Stimulated activated CD4-positive, alpha-beta T cell treated with anti-CD3 and anti-CD28 coated beads, TNF-alpha, amount 100 ng/mL, for 24 hours (primary cell): ENCODE measurements at places on chromosomes 12 and 14.

GRCh38 chr12:100842156-100842555 lies 47.6 kb downstream of the ANO4 start:
- no peak for DNase-seq

DNA sequence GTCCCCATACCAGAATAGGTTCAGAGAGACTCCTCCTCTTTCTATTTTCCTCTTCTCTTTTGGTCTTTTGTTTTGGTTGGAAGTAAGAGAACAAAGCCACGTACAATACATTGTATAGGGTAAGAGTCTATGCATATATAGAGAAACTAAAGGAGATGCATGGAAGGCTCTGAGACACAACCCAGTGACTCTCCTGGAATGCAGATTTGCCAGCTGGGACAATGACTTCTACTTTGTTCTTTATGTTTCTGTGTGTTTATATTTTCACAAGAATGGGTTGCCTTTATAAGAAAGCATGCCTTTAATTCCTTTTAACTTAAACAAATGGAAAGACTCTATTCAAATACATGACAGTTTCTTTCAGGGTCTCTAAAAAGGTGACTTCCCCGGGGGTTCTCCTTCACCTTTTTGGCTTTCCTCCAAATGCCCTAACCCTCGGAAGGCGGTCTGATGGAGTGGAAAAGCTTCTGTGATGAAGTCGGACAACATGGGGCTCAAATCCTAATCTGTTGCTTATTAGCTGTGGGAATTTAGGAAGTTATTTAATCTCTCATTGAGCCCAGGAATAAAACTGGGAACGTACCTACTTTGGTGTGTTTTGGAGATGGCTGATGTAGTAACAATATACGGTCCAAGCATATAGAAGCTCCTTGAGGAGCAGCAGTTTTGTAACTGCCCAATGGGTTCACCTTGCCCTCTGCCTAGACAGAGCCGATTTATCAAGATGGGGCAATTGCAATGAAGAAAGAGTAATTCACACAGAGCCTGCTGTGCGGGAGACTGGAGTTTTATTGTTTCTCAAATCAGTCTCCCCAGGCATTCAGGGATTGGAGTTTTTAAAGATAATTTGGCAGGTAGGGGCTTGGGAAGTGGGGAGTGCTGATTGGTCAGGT lies 9.1 kb upstream of the SERPINA1 start:
- DNase-seq = no peak

DNA sequence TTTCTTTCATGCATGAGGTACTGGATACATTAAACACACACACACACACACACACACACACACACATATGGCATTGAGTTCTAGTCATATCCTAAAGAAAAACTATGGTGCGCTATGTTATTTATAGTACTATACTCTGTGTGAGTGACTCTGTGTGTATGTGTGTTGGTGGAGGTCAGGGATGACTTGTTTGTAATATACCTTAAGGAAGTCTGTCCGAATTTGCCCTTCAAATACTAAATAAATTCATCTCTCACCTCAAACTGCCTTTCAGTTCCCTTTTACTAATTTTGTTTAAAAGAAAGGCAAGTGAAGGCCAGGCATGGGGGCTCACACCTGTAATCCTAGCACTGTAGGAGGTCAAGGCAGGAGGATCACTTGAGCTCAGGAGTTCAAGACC lies 2.1 kb upstream of the AKAP5 start:
- DNase-seq = no peak

- DNase-seq = no peak
Observed at GRCh38 chr14:48747561-48748089, 838.6 kb downstream of the RPS29 start.

DNA sequence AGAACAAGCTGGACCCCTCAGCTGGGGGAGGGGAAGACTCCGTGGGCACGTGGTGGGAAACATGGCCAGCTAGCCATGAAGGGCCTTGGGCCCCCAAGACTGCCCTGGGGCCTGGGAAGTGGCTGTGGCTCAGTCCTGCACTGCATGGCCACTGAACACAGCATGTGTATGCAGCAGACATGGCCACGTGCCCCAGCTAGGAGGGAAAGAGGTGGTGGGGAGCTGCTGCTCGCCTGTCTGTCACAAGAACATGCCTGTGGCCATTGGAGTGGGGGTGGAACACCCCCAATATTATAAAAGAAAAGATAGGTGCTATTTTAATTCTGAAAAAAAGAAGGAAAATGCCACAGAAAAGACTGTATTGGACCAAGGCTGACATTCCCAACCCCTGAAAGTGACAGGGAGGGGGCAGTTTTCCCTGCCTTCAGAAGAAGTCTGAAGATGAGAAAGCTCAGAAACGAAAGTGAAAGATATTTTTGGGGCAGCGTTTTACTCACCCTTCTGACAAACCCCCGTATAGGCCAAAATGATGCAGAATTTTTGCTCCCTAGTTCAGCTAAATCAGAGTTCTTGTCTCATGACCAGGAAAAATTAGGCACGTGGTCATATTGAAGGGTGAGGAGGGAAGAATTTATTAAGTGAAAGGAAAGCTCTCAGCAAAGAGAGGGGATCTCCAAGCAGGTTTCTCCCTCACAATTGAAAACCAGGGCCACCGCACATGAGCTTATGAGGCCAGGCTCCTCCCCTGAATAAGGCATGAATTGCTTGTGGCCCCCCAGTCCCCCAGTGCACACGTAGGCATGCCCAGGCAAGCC lies 35.2 kb upstream of the PCNX1 start:
- no peak for DNase-seq

GRCh38 chr12:123367511-123367910 lies 2.9 kb upstream of the SBNO1 start:
- DNase-seq = no peak

DNA sequence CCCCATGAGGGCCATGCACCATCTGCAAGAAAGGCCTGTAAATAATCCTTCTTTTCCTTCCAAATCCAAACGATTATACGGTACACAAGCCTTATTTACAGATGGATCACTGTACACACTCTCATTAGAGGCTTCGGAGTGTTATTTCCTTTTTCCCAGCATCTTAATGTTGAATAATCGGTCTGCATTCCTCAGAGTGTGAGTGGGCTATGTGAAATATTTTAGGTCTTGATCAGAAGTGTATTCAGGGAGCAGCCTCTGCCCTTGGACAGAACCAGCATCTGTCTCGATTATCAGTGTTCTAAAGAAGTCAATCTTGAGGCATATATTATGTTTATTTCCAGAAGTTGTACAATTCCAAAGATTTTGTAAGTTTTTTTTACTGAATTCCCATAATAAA lies 340.6 kb downstream of the SEC23A start:
- DNase-seq = no peak

DNA sequence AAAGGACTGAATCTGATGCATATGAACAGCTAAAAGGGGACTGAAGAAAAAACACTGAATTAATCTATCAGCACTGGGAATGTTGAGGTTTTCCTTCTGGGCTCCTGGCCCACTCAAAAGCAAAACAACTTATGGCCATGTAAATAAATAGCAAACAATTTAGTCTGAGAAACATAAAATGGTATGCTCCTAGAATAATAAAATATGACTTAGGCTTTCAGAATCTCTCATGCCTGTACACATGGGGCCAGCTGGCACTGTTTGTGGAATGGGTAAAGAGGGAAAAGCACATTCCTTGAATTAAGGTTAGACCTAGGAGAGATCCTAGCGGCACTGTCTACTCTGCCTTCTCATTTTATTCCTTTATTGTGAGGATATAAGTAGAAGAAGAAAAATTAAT lies 6.2 kb downstream of the KLHDC2 start:
- DNase-seq = no peak

GRCh38 chr14:63051992-63052391 lies 6.7 kb upstream of the KCNH5 start:
- no peak for DNase-seq

GRCh38 chr14:77240336-77240915 lies 30.6 kb downstream of the NGB start:
- no peak for DNase-seq

DNA sequence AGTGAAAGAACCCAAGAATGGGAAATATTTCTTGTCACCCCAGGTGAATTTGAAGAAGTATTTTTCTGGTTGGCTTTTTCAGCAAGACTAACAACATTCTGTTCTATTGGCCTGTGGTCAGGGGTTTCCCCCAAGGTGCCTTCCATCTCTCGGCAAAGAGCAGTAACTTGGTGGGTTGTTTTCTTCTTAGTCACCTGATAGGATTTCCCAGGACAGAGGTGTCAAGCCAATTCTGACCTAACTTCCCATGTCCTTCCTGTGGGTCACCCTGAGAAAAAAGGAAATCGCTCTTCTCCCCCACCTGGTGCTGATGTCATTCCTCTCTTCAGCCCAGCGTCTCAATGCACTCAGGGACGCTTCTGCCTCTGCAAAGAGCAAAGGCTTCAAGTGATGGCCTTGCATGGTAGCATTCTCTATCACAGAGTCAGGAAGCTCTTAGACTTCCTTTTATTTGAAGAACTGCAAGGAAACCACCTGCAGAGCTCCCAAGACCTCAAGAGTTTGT lies 16.1 kb upstream of the IFNG start:
- DNase-seq = peak; percentile 31

- DNase-seq = no peak
Observed at GRCh38 chr12:78176643-78177042, 345.9 kb downstream of the NAV3 start.

- DNase-seq = no peak
Observed at GRCh38 chr12:6952863-6953441, 1.8 kb downstream of the PTPN6 start.

DNA sequence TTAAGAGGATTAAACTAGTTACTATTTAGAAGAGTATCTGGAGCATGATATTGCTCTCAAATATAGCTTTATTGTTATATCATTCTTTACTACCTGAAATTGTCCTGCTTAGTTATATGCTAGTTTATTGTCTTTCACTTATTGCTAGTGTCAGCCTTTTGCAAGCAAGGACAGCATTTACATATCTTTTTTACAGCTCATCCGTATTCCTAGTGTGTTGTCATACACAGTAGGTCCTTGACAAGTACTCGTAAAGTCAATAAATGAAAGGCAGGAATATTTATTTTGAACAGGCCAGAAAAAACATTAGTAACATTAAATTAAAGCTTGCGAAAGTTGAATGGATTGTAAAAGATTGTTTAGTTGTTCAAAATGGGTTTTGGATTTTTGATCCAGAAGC lies 35.0 kb downstream of the CRADD start:
- DNase-seq = no peak

DNA sequence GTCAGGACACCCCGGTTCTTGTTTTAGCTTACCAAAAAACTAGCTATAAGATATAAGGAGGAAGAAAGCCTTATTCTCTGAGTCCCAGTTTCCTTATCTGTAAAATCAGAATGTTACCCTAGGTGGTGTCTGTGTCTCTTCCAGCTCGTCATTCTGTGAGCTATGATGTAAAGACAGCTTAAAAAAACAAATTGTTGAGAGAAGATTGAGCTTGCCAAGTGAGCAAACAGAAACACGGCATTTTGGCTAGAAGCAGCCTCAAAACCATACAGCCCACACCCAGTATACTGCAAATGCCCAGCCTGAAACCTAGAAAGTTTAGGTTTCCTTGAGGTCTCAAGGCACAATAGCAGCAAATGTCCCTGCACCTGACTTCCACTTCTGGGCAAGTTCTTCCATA lies 151.4 kb downstream of the SSPN start:
- DNase-seq = no peak

DNA sequence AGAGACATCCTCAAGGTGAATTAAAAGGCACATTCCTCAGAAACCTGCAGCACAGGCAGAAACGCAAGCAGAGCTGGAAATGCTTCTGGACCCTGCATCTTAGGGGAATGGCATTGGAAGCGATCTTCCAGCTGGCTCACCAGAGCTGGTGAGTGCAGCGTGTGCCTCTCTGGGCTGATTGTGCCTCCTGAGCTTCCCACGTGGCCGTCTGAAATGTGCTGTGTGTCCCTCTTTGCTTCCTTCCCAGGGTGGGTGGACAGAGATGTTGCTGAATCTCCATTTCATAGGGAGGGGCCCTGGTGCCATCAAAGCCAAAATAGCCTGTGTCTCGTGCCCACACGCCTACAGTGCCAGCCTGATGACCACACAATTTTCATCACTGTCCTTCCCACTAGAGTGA lies 34.3 kb upstream of the TMEM132D start:
- no peak for DNase-seq

DNA sequence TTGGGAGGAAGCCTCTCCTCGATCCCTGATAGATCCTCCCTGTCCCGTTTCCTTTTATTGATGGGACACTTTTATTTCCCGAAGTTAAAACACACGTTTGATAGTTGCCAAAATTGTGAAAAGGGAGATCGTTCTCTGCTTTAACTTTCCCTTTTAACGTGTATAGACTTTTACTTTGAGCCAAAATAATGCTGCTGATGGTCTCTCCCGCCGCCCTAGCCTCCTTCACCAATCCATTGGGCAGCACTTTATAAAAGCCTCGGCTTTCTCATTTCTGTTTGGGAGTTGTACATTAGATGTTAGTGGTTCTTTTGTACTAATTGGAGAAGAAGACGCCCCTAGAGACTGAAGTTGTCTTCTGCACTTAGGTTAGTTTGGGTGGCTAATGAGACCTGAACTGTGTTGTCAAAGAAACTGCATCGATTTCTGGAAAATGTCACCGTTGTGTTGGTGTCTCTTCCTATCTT lies 1.4 kb downstream of the TMTC2 start:
- DNase-seq = no peak

DNA sequence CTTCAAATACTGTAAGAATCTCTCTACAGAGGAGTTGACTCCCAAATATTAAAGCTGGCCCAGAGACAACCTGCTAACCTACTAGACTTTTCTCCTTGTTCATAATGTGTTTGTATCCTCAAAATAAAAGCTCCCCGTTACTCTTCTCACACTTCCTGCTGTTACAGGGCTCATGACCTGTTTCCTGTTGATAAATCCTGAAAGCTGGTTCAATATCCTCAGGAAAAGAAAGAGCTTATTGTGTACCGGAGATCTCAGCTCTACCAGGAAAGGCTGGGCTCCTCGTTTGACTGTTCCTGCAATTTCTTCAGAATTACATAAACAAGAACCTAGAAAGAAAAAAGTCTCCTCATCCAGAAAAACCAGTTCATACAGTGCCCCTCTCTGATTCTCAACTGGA lies 30.8 kb downstream of the CLEC1A start:
- DNase-seq = no peak

- no peak for DNase-seq
Observed at GRCh38 chr12:119684711-119685369, 16.9 kb downstream of the PRKAB1 start.

- no peak for DNase-seq
Observed at GRCh38 chr12:118312578-118312977, 60.1 kb downstream of the TAOK3 start.

DNA sequence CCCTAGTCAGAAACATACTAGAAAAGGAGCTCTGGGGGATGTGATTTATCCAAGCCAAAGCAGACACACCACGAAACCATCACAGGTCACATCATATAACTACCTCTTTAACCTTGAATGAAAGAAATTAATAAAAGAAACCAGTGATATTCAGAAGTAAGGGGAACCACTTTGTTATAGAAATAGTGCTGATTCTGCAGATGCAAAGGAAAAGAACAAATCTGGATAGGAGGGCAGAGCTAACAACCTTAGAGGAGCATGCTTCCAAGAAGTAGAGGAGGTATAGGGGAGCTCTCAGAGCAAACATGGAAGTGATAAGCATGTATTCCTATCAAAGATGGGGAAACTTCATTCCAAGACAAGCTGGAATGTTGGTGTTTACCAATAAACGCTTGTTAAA lies 117.0 kb upstream of the MDM1 start:
- no peak for DNase-seq
